ENCODE measurements at places on chromosomes 2 and 18. TPM values are rescaled to one million over a fixed set of nuclear protein-coding genes. Genes with fewer than 3 reads are reported as not detected.

The AQP12B gene
- not detected for total RNA-seq

The PLA2R1 gene
- 47.7 TPM for total RNA-seq

The PSMD14 gene
- total RNA-seq: 48.5 TPM

The RBM43 gene
- 5.6 TPM for total RNA-seq

The IL36A gene
- not detected for total RNA-seq

The PARD3B gene
- 24.9 TPM for total RNA-seq

The LAMA3 gene
- total RNA-seq: 2.8 TPM

The ZAP70 gene
- 0.41 TPM for total RNA-seq

The CD28 gene
- 0.05 TPM for total RNA-seq

The SPEG gene
- total RNA-seq: 62.9 TPM

The LINC00305 gene
- total RNA-seq: not detected

The CASP10 gene
- total RNA-seq: not detected

The REG3A gene
- total RNA-seq: not detected

DNA sequence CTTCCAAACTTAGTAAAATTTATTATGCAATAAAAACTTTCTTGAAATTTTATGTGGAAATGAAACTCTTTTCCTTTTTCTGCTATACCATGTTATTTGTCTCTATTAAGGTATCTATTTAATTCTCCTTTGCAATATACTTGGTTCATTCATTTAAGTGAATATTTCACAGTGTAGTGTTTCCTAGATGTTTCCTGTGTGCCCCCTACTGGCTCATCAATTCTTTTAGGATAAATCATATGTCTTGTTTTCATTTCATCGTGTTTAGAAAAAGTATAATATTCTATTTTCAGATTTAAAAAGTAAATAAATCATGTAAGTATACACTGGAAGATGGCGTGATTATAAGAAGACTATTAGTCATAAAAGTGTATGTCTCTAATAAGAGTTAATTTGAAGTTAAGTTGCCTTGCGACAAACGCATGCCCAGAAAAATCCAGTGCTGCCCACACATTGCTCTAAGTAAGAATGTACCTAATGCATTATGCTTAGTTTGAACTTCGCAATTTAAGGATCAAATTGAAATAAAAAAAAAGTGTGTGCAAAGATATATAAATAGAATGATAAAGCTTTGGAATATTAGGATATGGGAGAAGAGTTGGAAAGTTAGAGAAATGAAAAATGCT, 525.4 kb downstream of the KCNJ3 start:
- no peak for DNase-seq

DNA sequence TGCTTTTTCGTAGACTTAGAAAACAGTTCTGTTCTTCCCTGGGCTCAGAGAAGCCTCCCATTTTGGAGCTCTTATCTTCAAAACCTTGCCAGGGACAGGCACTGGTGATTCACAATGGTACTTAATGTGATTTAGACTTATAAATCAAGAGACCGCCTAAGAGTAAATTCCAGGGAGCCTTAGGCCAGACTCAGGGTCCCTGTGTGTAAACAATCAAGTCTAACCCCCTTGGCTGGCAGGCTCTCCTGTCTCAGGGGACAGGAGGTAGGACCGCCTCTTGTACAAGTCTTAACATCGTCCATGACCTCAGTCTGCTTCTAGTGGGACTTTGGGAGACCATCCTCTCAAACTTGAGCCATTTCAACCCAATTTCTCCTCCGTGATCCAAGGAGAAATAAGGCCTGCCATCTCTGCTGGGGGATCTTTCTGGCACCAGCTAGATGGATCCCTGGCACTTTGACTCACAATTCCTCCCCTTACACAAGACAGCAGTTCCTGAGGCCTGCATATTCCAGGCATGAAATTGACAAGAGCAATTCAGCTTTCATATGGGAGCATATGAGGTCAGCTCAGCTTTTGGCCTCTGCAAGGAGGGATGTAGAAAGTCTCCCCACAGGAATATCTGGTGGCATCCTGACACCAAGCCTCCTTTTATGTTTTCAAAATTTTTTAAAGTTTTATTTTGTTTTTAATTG, 487.0 kb downstream of the TNS1 start:
- DNase-seq: no peak

- DNase-seq: no peak
Measured at GRCh38 chr2:27959496-27959895, 69.0 kb downstream of the BABAM2 start.

GRCh38 chr18:48594471-48595094, 55.8 kb downstream of the CTIF start:
- no peak for DNase-seq

DNA sequence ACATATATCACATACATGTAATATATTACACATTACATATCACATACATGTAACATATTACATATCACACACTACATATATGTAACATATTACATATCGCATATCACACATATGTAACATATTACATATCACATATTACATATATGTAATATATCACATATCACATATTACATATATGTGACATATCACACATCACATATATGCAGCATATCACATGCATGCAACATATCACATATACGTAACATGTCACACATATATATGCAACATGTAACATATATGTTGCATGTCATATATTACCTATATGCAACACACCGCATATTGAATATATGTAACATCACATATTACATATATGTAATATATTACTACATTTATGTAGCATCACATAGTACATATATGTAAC, 211.2 kb downstream of the ARL6IP6 start:
- DNase-seq: no peak

GRCh38 chr18:52312346-52312745, 27.7 kb upstream of the DCC start:
- DNase-seq: no peak

DNA sequence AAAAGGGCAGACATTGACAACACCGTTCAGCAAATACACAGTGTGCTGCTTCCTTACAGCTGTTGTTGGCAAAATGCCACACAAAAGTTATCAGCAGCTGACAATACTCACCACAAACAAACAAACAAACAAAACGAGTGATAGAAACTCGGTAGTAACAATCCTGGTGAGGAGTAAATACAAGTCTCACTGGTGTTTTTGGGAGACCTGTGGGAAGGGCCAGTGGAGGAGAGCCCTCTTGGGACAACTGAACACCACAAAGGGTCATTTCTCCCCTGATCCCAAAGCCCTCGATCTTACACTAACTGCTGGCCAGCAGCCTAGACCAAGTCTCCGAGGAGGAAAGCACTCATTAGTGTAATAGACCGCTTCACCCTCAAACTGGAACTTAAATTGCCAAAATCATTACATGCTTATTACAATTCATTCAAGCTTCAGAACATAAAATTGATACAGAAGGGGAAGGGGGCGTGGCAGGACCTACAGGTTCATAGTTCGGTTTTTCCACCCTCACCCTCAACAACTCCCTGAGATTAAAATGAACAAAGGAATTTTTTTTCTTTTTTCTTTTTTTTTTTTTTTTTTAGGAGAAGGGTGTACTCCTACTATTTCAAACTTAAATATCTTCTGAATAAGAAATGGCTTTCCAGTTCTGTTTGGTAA, 5.0 kb downstream of the AP1S3 start:
- no peak for DNase-seq

DNA sequence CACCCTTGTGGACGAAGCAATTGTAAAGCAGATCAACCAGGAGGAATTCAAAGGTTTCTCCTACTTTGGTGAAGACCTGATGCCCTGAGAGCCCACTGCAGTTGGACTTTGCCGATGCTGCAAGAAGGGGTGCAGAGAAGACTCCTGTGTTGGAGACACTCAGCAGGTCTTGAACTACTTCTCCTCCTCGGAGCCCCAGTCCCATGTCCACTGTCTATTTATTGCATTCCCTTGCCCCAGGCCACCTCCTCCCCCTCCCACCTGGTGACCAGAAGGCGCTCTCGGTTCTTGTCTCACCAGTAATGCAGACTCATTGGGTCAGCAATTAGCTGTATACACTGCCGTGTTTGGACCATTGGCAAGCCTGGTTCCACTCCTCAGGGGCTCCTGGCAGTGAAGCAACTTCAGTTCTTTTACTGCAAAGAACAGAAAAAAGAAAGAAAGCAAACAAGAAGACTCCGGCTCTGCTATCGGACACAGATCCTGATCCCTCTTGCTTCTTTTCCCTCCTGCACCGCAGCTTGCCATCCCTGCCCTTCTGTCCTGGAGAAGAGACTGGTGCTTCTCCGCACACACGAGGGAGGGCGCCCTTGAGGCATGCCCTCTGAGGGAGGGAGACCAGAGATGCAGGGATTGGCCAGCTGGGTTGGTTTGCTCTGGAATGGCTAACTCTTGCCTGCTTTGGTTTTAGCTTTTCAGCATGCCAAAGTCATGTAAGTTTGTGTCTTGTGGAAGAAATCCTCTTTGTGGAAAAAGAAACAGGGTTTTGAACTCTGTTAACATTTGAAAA, 112.2 kb upstream of the EPAS1 start:
- no peak for DNase-seq

DNA sequence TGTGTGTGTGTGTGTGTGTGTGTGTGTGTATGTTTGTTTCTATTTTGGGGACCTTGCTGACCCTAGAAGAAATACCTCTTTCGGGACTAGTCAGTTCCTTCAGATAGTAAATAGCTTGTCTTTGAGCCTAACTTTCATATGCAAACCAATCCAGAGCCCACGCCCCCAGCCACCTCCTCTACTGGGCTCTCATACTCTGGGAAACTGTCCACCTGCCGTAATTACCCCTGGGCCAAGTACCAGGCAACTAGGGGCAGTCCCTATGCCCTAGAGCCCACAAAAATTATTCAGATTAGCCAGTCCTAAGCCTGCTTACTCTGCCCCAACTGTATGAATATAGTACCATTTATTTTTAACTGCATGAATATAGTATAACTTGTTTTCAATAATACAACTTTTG, 970.4 kb downstream of the EPHA4 start:
- no peak for DNase-seq

GRCh38 chr2:113361051-113361450, 76.4 kb upstream of the ZNG1B start:
- DNase-seq: no peak

- DNase-seq: no peak
Measured at GRCh38 chr2:166451468-166451867, 42.6 kb downstream of the SCN7A start.

GRCh38 chr18:5630900-5631413, 87.2 kb upstream of the EPB41L3 start:
- DNase-seq: no peak

GRCh38 chr2:73906847-73907505, 14.2 kb downstream of the ACTG2 start:
- DNase-seq: no peak

- no peak for DNase-seq
Measured at GRCh38 chr18:61574665-61575064, 241.4 kb downstream of the CDH20 start.

- no peak for DNase-seq
Measured at GRCh38 chr18:74281980-74282754, 9.6 kb downstream of the CYB5A start.

DNA sequence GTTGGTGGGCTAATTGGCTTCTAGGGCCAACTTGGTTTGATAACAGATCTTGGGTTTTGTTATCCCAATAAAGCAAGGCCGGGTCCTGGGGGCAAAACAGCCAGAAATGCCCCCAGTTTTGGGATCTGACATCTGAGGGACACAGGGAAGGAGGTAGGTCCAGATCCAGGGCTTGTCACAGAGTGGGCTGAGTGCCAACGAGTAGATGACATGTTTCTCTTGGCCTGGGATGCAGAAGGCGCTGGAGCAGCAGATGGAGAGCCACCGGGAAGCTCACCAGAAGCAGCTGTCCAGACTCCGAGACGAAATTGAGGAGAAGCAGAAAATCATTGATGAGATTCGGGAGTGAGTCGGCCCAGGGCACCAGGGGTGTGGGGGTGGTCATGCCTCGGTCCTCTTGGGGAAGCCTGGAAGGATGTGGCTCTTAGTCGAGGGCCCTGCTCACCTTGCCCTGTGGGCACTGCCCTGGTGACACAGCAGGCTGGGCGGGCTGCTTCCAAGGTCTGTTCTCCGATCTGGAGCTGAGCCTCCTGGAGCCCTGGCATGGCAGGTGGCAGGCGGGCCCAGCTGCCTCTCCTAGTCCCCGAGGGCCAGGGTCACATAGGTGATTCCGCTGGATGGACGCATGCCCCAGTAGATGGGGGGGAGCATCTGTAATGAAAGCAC, 40.2 kb upstream of the LYPD6B start:
- no peak for DNase-seq

DNA sequence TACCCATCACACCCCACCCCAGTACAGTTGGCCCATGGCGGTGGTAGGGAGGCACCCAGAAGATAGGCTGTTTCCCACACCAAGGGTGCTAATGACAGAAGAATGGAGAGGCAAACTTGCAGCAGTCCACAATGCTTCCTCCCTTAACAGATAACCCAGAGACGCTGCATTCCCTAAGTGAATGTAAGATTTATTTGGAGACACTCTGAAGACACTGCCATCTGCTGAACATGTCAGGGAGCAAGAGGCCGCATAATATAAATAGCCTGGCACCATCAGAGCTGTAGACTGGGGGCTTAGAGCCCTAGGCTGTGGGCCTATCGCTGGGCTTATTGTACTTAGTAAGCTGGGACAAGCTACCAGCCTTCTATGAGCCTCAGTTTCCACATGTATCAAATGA, 2.2 kb upstream of the IWS1 start:
- no peak for DNase-seq

DNA sequence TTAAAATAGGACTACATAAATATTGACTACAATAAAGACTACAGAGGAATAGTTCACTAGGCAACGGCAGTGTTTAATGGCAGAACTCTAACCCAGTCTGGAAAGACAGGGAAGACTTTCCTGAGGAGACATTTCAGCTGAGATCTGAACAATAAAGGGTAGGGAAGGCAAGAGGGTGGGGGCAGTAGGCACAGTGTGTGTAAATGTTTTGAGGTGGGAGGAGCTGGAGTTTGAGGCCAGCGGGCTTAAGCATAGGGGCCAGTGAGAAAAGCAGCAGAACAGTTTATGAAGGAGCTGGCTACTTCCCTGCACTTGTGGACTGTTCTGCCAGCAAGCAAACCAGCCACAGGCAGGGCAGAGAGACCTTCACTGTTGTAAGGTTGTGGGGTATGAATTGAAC, 76.6 kb upstream of the UGP2 start:
- DNase-seq: no peak

GRCh38 chr2:48248251-48248933, 281.6 kb upstream of the STON1 start:
- no peak for DNase-seq

DNA sequence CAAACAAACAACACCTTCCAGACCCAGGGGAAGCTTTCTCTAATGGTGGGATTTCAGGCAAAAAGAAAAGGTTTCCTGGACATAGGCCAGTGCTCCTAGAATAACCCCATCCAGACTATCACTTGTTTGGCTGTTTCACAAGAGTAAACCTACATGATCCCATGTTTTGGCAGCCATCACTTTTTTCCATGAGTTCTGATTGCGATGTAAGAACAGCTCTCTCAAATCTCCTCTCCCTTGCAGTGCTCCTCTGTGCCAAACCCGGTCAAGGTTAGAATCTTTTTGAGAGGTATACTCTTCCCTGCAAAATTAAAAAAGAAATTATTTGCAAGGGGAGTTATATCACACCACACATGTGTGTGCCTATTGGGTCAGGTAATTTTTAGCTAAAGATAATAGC, 11.9 kb downstream of the GRP start:
- DNase-seq: no peak

DNA sequence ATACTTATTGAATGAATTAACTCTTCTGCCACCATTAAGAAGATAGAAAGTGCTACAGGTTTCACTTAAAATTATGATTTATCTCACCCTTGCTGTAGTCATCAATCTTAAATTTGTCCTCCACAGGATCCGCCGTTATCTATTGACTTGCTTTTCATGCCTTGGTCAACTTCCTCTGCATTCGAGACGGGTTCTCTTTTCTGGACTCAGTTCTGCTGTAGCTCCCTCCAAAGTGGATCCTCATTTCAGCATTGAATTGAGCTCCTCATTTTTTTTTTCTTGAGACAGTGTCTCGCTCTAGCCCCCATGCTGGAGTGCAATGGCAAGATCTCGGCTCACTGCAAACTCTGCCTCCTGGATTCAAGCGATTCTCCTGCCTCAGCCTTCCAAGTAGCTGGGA, 27.6 kb downstream of the INPP5D start:
- DNase-seq: no peak
